ENCODE measurements at places on chromosomes 2 and 18.

- DNase-seq, result peak; percentile 68
Observed at GRCh38 chr2:201406077-201406662, 45.1 kb downstream of the TRAK2 start.

- no peak for DNase-seq
Observed at GRCh38 chr2:15640784-15641183, 49.1 kb downstream of the DDX1 start.

DNA sequence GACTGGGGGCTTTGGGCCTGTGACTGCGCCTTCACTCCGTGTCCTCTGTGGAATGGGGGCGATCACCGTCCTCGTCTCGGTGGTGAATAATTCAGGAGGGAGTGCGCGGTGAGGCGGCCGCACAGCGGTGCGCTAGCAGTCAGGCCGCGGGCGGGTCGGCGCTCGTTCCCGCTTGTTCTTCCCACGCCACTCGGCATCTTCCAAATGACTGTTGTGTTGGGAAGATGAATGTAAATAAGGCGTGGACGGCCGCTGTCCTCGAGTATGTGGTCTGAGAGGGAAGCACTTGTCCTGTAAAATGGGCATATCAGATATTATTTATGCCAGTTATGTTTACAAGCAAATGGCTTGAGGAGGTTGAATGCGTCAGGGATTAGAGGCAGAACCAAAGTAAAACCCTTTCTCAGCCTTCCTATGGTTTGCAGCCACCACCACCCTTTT is 608 bp upstream of the VPS4B start:
- DNase-seq, result no peak

GRCh38 chr2:80361904-80362303 is 57.4 kb upstream of the LRRTM1 start:
- no peak for DNase-seq

- DNase-seq, result no peak
Observed at GRCh38 chr18:36066686-36067054, 689 bp downstream of the RPRD1A start.

- no peak for DNase-seq
Observed at GRCh38 chr2:48944956-48945355, 189.4 kb upstream of the LHCGR start.

- no peak for DNase-seq
Observed at GRCh38 chr2:23432531-23432930, 47.6 kb downstream of the KLHL29 start.

DNA sequence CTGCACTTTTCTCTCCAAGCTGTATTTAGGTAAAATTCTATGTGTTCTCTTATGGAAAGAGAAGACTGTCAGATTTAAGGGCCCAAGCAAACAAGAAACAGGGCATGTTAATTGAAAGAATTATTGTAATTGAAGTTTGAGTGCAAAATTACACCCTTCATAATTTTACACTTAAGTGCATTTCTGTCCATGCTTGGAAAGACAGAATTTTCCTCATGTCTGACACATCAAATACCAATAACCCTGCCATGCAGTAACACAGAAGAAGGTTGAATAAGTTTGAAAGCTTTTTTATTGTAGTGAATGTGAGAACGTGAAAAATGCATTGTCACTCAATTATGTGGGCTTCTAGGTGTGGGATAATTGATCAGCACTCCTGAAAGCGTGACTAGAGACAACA is 52.9 kb upstream of the PARD3B start:
- no peak for DNase-seq

- DNase-seq, result no peak
Observed at GRCh38 chr18:49869354-49869753, 56.0 kb upstream of the ACAA2 start.

DNA sequence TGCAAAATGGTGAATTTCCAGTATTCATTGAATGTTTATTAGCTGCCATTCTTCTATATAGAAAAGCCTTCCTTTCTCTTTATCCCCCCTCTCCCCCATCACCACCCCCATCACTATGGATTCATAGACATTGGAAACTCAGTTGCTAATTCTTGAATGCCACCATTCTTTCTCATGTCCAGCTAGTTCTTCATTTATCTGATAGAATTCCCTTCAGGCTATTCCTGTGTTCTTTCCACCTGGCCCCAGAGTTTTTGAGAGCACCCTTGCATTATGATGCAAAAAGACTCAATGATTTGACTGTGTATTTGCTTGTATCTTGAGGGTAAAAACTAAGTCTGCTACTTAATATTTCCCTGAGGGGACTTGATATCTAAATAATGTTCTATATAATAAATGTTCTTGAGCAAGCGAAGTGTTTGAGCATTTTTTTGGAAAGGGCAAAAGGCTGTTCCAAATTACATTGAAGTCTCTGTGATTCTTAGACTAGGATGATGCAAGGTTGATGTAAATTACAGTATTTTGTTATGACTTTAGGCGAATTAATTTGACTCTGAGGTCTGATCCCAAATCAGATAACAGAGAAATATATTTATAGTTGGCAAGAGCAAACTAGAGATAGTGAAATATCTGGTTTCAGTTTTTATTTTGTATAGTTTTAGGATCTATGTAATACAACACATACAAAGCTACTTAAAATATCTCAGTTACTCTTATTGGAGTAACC is 18.8 kb upstream of the SOS1 start:
- DNase-seq, result no peak

DNA sequence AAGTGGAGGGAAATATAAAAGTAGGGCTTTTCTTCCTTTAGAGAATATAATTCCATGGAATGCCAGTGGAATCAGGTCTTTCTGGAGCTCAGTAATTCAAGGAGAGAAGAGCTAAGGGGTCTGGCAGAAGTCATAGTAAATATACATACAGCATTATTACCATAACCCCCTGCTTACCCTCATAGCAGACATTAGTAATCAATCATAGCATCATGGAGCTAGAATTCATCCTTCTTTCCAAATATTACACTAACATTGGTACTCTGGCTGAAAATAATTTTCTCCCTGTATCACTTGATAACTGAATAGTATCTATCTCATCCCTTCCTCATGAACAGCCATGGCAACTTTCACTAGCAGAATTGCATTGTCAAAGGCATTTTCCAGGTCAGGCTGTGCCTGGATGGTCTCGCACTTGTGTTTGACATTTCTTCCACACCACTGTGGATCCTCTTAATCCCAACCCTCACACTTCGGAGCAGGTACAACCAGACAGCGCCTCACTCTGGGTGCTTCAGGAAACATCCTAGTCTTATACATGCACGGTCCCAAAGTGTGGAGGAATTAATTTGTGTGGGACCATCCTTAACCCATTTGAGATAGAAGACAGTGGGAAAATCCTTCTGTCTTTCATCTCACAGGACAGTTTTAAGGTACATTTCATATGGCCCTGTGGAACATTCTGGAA is 84.2 kb upstream of the SEC11C start:
- DNase-seq, result no peak

DNA sequence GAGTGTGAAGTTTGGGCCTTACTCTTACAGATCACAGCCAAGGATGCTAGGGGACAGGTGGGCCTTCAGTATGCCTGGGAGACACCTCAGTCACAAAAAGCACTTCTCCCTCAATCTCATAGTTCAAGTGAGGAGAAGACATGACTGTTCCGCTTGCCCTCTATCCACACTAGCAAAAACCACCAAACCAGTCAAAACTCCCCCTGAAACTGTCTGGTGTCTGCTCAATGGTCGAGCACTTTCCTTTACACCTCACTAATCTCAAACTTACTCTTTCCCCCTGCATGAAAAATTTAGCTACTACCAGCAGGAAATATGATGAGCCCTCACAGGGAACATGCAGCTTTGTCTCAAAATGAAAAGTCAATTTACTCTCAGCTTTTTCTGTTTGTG is 232.2 kb downstream of the TRIB2 start:
- DNase-seq, result no peak

DNA sequence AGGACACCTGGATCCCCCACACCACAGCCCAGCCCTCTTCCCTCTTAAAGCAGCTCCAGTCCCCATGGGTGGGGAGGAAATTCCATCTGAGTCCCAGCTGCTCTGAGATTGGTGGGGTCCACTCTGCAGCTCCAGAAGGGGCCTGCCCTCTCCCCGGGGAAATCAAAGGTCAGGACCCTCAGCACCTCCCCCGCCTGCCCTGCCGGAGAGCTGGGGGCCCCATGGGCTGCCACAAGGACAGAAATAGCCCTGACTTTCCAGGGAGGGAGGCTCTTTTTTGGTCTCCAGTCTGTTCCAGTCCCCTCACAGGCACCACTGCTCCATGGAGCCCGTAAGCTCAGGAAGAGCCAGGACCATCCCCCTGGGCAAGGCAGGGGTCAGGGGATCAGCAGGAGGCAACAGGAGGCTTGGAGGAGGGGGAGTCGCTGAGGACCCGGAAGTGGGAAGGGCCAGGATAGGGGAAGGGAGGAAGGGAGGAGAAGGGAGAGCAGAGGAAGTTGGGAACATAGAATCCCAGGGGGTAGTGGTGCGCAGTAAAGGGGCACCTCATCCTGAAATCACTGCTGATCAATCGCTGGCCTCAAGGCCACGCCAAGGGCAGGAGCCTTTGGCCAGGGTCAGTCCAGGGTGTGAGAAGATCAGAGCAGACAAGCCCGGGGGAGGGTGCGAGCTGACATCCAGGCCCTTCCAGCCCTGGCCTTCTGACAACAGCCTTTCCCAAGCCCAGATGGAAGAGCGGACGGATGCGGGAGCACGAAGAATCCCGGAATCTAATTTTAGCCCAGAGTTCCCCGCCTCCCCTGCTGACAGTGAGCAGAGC is 7.6 kb downstream of the ADRA2B start:
- no peak for DNase-seq

DNA sequence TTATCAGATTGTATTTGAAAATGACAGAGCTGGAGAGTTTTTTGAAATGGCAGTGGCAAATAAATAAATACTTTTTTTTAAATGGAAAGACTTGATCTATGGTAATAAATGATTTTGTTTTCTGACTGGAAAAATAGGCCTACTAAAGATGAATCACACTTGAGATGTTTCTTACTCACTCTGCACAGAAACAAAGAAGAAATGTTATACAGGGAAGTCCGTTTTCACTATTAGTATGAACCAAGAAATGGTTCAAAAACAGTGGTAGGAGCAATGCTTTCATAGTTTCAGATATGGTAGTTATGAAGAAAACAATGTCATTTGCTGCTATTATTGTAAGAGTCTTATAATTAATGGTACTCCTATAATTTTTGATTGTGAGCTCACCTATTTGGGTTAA is 30.9 kb downstream of the CD28 start:
- DNase-seq, result no peak

GRCh38 chr2:25570161-25570845 is 103.1 kb downstream of the DTNB start:
- no peak for DNase-seq

- DNase-seq, result no peak
Observed at GRCh38 chr18:55355223-55355622, 232.8 kb downstream of the TCF4 start.

DNA sequence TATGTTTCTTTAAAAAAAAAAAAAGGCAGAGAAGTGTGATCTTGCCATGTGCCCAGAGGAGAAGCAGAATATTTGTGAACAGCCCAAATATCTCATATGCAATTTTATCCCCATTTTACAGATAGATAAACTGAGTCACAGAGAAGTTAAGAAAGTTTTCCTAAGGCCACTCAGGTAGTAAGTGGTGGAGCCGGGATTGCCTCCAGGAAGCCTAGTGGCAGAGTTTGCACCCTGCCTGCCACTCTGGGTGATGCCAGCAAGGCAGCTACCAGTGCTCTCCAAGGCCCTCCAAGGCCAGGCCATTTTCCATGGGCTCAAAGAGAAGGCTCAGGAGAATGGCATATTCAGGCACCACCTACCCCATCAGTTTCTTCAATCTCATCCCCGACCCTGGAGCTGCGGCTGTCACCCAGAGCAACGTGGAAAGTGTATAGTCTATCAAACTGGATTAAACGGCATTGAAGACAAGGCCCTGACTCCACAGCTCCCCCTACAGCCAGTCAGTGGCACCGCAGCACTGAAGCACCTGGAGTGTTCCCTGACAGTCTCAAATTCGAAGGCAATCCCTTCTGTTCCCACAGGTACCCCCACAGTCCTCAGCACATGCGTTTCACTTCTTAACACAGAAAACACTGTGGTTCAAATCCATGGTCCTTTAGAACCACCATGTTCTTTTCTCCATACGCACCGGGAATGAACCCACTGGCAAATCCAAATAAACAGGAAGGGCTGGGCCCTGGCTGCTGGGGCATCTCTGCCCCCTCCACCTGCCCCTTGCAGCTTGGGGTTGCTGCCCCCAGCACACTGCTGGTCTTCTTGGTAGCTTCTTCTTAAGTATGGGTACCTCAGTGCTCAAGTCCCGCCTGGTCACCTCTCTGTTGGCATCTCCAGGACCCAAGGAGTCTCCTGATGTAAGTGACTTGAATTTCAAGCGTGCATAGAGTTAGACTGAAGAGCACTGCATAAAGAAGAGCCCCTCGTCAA is 175.3 kb downstream of the INHBB start:
- DNase-seq, result no peak

DNA sequence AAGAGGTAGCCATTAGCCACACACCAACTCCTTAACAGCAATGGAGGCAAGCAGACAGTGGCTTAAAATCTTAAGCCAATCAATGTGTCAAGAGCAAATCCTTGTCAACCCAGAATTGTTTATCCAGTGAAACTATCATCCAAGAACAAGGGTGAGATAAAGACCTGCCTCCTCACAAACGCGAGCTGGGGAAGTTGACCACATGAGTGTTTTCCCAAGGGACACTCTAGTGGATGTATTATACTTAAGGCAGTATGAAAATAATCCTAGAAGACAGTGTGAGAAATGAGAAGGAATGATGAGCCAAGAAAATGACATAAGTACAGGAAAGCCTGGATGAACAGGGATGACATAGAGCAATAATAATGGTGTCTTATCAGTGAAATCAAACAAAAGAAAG is 209.6 kb downstream of the TWIST2 start:
- DNase-seq, result no peak

- DNase-seq, result peak; percentile 68
Observed at GRCh38 chr2:188645986-188646385, 328.2 kb upstream of the COL3A1 start.

DNA sequence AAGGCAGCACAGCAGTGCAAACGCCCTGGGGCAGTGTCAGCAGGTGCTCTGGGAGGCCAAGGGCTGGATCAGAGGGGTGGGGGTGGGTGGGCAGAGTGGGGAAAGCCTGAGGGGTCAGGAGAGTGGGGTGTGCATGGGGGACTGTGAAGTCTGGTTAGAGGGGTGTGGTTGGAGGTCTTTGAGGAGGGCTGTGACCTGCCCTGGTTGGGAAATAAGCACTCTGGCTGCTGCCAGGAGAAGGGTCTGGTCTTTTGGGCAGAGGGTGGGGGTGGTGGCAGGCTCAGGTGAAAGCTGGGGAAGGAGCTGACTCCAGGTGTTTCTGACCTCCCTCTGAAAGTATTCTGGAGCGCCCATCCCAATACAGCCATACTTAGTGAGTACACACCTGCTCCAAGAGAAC is 4.2 kb downstream of the ALPI start:
- no peak for DNase-seq

- no peak for DNase-seq
Observed at GRCh38 chr2:227267410-227268115, 57.5 kb upstream of the MFF start.

GRCh38 chr2:33933203-33933602 is 334.1 kb upstream of the FAM98A start:
- DNase-seq, result no peak

DNA sequence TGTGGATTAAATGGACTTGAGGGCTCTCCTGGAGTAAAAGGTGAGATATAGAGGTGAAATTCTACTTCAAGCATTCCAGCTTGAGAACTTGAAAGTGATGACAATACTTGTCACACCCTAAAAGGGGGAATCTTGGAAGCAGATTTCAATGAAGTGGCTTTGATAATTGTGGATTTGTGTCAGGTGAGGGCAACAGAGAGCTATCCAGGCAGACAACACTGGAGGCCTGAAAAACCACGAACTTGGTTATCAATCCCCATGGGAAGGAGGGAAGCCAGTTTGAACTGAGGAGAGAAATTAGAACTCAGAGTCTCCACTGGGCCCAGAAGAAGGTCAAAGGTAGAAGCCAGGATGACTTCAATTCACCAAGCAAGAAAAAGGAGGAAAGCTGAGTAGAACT is 263.9 kb downstream of the FIGN start:
- DNase-seq, result peak; percentile 3

Measured in HFFc6 (cell line).